ENCODE measurements at places on chromosomes 16 and 17. TPM values are rescaled to one million over a fixed set of nuclear protein-coding genes. Genes with fewer than 3 reads are reported as not detected.
A peak's percentile ranks its signal among the peaks of the same experiment; 100 is the strongest.

Gene CCL4L2
- total RNA-seq = 56.5 TPM

DNA sequence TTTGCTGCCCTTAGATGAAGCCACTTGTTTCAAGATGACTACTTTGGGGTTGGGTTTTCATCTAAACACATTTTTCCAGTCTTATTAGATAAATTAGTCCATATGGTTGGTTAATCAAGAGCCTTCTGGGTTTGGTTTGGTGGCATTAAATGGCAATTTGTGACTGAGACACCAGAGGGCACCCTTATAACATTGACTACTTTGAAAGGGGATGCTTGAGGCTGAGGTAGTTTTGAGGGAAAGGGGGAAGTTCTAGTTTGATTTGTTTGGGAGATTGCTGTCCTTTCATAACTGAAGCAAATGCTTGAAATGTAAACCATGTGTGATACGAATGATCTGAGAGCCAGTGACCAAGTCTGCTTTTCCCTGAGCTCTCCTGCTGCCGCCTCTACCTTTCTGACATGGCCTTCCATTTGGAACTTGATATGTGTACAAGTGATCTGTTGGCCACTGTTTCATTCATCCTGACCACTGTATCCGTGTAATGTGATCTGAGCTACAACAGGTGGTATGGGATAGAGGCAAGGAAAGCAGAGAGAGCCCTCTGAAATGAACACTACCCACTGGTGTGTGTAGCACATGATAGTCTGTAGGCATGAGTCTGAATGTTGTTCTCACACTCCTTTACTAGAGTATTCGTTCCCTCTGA, 5.8 kb upstream of the RARA start:
- H3K36me3 ChIP-seq = peaks cover 44% of the 10 kb centered on the region
- peaks cover 14% of the 10 kb centered on the region for H3K4me1 ChIP-seq
- no peak overlapping the region for H3K4me3 ChIP-seq
- no peak overlapping the region for H3K27ac ChIP-seq
- H3K27me3 ChIP-seq = no peaks in the 10 kb centered on the region
- DNase-seq = no peak

GRCh38 chr16:57930533-57930932, 40.4 kb downstream of the CNGB1 start:
- H3K4me1 ChIP-seq = no peaks in the 10 kb centered on the region
- H3K36me3 ChIP-seq = no peaks in the 10 kb centered on the region
- H3K27ac ChIP-seq = no peak overlapping the region
- DNase-seq = no peak
- peaks cover 9% of the 10 kb centered on the region for H3K27me3 ChIP-seq

Gene C16orf89
- not detected for total RNA-seq

GRCh38 chr16:89646906-89647305, 10.6 kb downstream of the CHMP1A start:
- no peak overlapping the region for H3K27ac ChIP-seq
- peaks cover 28% of the 10 kb centered on the region for H3K36me3 ChIP-seq
- H3K4me3 ChIP-seq = no peak overlapping the region
- DNase-seq = no peak
- H3K27me3 ChIP-seq = no peaks in the 10 kb centered on the region

DNA sequence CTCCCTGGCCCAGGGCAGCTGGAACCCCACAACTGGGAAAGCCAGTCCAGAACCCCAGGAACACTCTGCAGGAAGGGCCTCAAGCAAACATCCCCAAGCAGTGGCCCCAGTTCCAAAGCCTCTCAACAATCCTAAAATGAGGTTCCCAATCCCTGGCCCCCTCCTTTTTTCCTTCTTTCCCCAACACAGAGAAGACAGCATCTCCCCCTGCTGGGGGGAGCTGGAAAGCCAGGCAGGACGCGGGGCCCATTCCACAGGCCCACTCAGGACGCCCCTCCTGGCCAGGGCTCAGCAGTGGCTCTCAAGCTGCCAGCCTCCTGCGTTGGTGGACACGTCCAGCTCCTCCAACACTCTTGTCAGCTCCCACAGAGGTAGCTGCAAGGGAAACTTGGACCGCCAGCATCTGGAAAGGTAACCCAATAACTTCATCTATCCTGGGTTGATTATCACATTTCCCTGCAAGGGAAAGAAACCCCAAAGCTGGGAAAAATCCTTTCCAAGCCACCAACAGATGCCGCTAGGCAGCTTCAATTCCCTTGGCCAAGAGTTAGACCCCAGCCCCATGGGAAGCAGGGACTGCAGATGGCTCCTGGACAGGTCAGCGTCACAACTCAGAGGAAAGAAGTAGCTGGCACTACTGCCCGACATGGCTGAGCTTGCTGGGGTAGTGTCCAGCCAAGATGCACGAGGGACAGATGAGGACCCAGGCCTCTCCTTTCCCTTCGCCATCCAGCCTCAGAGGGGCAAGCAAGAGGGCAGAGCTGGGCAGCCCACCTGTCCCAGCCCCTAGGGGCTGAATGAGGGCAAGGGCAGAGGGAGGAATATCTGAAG, 7.6 kb downstream of the HDAC5 start:
- no peak overlapping the region for H3K4me3 ChIP-seq
- no peaks in the 10 kb centered on the region for H3K27me3 ChIP-seq
- H3K27ac ChIP-seq = no peak overlapping the region
- no peak for DNase-seq
- H3K36me3 ChIP-seq = no peaks in the 10 kb centered on the region

DNA sequence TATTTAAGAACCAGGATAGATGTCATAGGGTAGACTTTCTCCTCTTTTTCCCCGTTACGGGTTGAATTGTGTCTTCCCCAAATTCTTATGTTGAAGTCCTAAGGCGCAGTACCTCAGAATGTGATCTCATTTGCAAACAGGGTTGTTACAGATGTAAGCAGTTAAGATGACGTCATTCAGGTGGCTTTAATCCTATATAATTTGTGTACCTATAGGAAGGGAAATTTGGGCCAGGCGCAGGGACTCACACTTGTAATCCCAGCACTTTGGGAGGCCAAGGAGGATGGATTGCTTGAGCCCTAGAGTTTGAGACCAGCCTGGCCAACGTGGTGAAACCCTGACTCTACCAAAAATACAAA, 99.5 kb upstream of the DHX40 start:
- no peak overlapping the region for H3K4me3 ChIP-seq
- peaks cover 7% of the 10 kb centered on the region for H3K36me3 ChIP-seq
- DNase-seq = no peak
- H3K27ac ChIP-seq = no peak overlapping the region
- H3K4me1 ChIP-seq = peaks cover 39% of the 10 kb centered on the region

GRCh38 chr16:89422905-89423630, 67.3 kb downstream of the ANKRD11 start:
- H3K4me3 ChIP-seq = peak overlapping the region; percentile 46
- H3K4me1 ChIP-seq = peaks cover 78% of the 10 kb centered on the region
- no peaks in the 10 kb centered on the region for H3K27me3 ChIP-seq
- peak overlapping the region; percentile 84 for H3K27ac ChIP-seq
- peak; percentile 89 for DNase-seq

DNA sequence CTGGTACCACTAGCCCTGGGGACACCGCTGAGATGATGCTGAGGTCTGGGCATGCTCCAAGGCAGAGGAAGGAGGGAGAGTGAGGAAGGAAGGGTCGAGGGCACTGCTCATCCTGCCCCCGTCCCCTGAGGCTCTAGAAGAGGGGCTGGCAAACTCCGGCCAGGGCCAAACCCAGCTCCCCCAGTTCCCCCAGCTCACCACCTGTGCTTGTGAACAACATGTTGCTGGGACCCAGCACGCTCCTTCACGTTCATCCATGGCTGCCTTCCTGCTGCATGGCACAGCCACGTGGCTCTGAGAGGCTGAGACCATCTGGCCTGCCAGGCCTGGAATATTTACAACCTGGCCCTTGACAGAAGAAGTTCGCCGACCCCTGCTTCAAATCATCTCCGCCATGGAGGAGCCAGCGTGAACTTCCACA, 81.2 kb downstream of the RBFOX3 start:
- H3K27me3 ChIP-seq = peaks cover 3% of the 10 kb centered on the region
- DNase-seq = no peak
- no peak overlapping the region for H3K27ac ChIP-seq
- no peaks in the 10 kb centered on the region for H3K36me3 ChIP-seq

Gene PTX4
- not detected for total RNA-seq

GRCh38 chr17:4782652-4783051, 3.5 kb downstream of the VMO1 start:
- no peak overlapping the region for H3K27ac ChIP-seq
- peaks cover 76% of the 10 kb centered on the region for H3K27me3 ChIP-seq
- no peak for DNase-seq
- H3K4me1 ChIP-seq = peaks cover 20% of the 10 kb centered on the region
- H3K36me3 ChIP-seq = no peaks in the 10 kb centered on the region

Gene SPN
- total RNA-seq = 351 TPM

- H3K4me1 ChIP-seq = peaks cover 40% of the 10 kb centered on the region
- peak overlapping the region; percentile 48 for H3K27ac ChIP-seq
- no peak for DNase-seq
- H3K4me3 ChIP-seq = no peak overlapping the region
- H3K36me3 ChIP-seq = peaks cover 46% of the 10 kb centered on the region
Measured at GRCh38 chr17:17151541-17151940, 54.6 kb downstream of the PLD6 start.

DNA sequence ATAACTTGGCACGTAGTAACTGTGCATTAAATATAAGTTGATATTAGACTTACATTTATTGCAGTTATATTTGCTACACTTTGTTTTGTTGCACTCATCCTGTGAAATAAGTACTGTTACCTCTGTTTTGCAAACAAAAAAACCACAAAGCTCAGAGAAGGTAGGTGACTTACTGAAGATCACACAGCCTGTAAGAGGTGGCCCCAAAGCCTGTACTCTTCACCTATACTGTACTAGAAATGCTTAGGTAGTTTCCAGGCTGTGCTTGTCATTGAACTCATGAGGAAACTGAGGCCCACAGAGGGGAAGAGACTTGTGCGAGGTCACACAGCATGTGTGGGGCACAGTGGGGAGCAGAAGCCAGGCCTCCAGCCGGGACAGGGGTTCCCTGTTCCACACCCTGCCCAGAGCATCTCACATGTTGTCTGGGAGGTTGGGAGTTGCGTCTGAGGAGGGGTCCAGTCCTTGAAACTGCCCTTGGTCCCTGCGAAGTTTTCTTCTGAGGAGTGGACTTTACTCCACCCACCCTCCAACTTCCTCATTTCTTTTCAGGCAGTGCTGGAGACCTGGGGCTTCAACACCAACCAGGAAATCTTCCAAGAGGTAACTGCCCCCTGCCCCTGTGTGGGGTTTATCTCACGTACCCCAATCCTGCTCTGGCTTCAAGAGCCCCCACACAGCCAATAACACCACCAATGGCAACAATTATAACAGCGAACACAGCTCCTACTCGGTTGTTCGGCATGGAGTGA, 13.0 kb downstream of the CETP start:
- no peaks in the 10 kb centered on the region for H3K36me3 ChIP-seq
- H3K4me3 ChIP-seq = no peak overlapping the region
- H3K4me1 ChIP-seq = peaks cover 11% of the 10 kb centered on the region

- H3K27me3 ChIP-seq = peaks cover 40% of the 10 kb centered on the region
- H3K36me3 ChIP-seq = no peaks in the 10 kb centered on the region
- no peak overlapping the region for H3K27ac ChIP-seq
- no peak overlapping the region for H3K4me3 ChIP-seq
Measured at GRCh38 chr17:80528536-80528935, 16.1 kb upstream of the RPTOR start.

DNA sequence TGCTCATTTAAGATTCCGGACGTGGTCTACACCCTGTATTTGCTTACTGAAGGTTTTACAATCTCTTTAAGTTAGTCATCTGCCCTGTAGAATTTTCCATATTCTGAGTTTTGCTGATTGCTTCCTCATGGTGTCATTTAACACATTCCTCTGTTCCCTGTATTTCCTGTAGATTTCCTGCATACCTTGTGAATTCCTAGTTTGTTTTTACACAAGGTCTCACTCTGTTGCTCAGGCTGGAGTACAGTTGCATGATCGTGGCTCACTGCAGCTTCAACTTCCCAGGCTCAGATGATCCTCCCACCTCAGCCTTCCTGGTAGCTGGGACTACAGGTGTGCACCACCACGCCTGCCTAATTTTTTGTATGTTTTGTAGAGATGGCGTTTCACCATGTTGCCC, 66.8 kb downstream of the CMIP start:
- no peak overlapping the region for H3K4me3 ChIP-seq
- no peaks in the 10 kb centered on the region for H3K27me3 ChIP-seq
- H3K27ac ChIP-seq = no peak overlapping the region
- H3K36me3 ChIP-seq = peaks cover 5% of the 10 kb centered on the region

Gene GJC1
- total RNA-seq = 2.7 TPM

DNA sequence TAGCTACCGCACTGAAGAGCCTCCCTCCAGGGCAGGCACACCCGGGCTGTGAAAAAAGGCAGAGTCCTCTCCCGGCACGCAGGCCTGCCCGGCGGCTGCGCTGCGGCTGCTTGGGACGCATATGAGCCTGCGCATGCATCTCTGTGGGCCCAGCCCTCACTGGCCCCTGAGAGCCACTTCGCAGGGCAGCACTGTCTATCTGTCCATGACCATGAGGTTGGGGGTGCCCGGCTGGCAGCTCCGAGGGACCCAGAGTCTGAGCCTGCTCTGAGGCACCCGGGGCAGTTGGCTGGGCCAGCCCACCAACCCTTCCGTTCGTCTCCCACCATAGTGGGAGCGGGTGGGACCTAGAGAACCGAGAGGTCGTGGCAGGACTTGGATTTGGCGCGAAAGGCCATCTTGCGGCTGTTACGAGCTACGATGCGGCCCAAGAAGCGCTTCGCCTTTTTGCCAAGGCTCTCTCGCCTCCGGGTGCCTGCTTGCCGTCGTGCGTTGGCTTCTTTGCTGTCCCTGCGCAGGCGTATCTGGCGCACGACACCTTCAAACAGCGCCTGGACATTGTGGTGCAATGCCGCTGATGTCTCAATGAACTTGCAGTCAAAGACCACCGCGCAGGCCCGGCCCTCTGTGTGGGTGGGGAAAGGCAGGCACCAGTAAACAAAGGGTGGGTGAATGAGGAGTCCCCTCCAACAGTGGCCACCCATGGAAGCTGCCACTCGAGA, 3.2 kb upstream of the CDH16 start:
- H3K36me3 ChIP-seq = no peaks in the 10 kb centered on the region
- no peak for DNase-seq
- no peak overlapping the region for H3K27ac ChIP-seq
- no peak overlapping the region for H3K4me3 ChIP-seq

GRCh38 chr16:54140057-54140787, 146.4 kb downstream of the IRX3 start:
- H3K27me3 ChIP-seq = peaks cover 14% of the 10 kb centered on the region
- no peaks in the 10 kb centered on the region for H3K4me1 ChIP-seq
- no peak overlapping the region for H3K27ac ChIP-seq

DNA sequence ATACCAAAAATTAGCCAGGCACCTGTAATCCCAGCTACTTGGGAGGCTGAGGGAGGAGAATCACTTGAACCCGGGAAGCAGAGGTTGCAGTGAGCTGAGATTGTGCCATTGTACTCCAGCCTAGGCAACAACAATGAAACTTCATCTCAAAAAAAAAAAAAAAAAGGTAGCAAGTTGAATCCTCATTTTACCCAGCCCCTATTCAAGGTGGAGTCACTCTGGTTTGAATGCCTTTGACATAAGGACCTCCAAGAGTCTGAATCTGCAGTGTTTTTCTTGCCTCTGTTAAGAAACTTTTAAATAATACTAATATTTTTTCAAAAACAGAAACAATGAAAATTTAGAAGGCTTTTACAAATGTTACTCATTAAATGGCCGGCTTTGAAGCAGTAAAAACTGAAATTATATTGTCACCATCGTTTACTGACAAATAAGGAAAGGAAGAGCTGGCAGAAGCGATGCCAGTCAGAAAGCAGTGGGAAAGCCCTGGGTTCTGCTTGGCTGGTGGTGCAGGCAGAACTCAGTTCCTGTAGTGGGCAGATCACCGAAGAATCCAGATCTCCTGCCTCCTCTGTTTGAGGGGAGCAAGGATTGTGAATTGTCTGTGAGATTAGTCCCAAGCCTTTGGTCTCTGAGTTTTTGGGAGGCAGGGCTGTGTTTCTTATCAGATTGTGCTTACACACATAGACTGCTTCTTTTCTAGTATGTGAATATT, 99.7 kb upstream of the HAS3 start:
- no peaks in the 10 kb centered on the region for H3K4me1 ChIP-seq
- H3K27ac ChIP-seq = no peak overlapping the region
- no peaks in the 10 kb centered on the region for H3K27me3 ChIP-seq
- no peak overlapping the region for H3K4me3 ChIP-seq

Gene SRL
- total RNA-seq = not detected

Gene PGP
- total RNA-seq = 34.8 TPM

Measured in activated CD8-positive, alpha-beta memory T cell treated with anti-CD3 and anti-CD28 coated beads, Interleukin-2, amount 10 ng/mL, durations not matched to agents 7 days and 5 days (primary cell).